Cortex of kidney (tissue), 1 donor: ENCODE measurements at places on chromosomes 6 and 20.

DNA sequence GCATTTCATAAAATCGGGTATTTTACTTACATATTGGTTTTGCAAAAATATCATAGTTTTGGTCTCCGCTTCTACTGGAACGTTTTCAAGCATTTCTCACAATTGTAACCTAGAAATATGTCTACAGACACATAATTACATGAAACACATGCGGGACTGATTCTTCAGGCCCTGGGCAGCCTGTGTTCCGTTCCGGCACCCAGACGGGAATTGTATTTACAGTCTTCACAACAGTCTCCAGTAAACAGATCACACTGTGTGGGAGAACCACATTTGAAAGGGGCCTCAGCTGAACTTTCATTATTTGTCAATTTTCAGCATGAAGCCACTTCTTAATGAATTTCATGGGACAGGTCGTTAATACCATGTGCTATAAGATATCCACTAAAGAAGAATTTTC lies 196.9 kb downstream of the DST start:
- no peak for DNase-seq

DNA sequence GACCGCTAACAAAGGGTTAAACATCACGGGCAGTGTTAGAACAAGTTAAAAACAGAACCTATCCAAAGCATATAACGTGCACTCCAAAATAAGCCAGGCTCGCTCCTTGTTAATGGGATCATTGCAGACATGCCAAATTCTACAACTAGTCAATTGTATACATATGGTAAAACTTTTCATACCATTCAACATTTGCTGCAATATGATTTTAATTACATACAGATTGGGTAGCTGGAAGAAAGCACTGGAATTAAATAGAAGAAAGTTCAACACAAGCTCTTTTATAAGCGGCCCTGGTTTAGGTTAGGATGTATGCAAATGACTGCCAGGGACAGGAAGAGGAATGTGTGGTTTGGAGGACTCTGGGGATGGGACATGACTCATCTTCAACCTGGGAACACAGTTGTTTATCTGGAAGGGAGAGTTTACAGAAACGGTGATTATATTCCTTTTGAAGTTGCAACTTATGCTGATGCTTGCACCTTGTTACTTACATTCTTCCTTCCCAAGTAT lies 62.5 kb upstream of the TIAM2 start:
- no peak for DNase-seq

DNA sequence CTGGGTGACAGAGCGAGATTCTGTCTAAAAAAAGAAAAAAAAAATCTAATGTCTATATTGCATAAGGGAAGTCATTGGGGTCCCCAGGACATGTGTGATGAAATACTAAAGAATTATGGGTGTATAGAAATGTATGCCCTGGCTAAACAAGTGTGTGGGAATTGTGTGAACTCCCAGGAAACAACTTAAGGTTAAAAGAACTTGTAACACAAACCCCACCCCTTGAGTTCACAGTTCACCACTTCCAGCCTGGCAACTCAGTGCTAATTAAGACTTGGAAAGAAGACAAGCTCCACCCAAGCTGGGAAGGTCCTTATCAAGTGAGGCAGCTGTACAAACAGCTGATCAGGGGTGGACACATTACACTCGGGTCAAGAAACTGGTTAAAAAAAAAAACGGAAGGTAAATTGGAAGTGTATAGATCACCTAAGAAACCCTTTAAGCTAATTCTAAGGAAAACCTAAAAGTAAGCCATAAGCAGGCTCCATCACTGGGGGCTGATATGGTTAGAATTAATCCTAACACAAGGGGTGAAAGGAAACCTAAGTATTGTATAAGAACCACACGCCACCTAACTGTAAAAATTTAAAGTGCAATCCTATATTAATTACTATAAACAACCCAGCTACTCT lies 25.2 kb downstream of the HLA-A start:
- DNase-seq = no peak

DNA sequence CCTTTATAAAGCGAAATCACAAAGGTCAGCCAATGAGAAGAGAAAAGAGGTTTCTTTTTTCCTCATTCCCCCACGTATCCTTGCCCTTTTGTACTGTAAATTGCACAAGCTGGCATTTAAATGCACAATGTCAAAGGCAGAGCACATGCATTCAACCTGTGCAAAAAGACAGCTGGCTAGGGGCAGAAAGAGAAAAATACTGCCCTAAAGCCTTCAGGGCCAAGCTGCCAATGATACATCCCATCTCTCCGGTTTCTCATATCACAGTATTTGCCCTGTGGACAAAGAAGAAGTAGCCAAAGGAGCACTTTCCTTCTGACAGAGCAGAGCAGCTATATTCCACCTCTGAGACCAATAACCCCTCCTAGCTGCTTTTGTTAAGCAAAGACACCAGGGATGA lies 219.2 kb downstream of the TRDN start:
- no peak for DNase-seq

- DNase-seq = no peak
These were observed 500.1 kb upstream of the JAG1 start for GRCh38 chr20:11173916-11174315.

- DNase-seq = no peak
These were observed 1.3 kb upstream of the UTRN start for GRCh38 chr6:144283646-144284477.

DNA sequence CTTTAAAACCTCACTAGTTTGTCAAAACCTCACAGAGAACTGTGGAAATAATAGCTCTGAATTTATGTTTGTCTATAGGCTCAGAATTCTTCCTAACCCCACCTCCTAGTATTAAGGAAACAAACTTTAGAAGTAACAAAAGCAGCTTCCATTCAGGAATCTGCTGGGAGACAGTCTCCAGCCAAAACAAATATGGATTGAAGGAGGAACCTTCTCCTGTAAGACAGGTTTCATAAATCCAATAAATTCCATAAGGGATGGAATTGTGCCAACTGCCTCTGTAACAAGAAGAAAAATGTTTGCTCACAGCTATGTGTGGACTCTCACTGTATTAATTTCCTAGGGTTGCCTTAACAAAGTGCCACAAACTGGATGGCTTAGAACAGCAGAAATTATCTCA lies 7.5 kb downstream of the SYCP2 start:
- no peak for DNase-seq

DNA sequence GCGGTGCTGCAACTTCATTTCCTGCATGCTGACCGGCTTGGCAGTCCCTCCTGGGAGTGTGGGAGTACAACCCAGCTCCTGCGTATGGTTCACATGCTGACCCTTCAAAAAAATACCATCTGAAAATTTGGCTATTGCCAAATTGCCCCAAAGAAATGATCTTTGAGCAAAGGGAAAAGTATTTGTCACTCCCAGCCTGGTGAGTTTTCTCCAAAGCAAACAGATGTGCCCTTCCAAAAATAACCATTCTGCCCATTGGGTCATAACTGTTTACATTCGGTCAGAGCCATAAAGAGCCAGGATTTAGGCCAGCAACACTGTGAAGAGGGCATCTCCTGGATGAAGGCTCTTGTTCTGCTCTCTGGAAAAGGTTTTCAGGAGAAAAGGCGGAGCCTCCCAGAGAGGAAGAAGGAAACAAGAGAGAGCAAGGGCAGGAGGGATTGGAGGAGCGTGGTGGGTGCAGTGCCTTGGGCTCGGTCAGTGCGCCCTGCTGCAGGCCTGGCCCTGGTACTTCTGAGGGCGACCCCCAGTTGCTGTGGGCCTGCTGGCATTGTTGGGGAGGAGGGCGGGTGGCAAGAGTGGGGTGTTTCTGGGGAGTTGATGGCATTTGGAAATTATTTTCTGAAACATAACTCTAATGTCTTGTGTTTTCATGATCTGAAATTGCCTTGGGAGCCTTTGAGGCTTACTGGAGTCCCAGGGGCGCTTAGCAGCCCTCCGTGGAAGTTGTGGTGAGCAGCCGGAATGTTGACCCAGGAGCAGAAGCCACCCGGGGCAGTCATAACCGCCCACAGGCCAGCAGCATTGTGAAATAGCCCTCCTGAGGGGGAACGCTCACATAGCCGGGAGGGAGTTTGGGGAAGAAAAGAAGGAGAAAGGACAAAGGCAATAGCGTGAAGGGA lies 248.4 kb downstream of the MYLK4 start:
- no peak for DNase-seq

- no peak for DNase-seq
These were observed 158.1 kb upstream of the ZNF217 start for GRCh38 chr20:53751620-53752318.

DNA sequence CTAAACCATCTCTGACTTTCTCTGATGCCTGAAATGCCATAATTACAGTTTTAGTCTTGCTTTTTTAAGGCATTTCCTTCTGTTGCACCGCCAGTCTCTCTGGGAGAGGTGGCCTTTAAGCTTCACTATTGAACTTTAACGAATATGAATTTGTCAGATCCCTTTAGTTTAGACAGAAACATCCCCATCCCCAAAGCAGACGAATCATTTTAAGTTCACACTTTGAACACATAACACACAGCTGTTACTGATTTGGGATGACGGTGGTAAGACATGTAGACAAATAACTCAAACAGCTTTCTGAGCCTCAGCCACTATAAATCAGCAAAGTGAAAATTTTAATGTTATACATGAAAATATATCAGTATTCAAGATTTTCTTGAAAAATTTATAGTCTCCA lies 7.2 kb upstream of the IPCEF1 start:
- DNase-seq = no peak

- DNase-seq = no peak
These were observed 101.2 kb downstream of the EPHA7 start for GRCh38 chr6:93318121-93318520.

DNA sequence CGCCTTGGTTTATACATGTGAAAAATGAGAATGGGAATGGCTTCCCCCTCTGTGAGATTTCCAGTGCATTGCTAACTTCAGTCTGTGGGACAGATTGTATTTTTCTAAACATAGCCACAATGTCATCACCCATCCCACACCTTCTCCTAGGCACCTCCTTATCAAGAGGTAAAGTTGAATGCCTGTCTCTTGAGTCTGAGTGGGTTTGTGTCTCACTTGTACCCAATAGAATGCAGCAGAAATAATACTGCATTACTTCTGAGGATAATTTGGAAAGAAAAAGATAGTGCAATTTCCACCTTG lies 27.9 kb downstream of the RIN2 start:
- DNase-seq = no peak

DNA sequence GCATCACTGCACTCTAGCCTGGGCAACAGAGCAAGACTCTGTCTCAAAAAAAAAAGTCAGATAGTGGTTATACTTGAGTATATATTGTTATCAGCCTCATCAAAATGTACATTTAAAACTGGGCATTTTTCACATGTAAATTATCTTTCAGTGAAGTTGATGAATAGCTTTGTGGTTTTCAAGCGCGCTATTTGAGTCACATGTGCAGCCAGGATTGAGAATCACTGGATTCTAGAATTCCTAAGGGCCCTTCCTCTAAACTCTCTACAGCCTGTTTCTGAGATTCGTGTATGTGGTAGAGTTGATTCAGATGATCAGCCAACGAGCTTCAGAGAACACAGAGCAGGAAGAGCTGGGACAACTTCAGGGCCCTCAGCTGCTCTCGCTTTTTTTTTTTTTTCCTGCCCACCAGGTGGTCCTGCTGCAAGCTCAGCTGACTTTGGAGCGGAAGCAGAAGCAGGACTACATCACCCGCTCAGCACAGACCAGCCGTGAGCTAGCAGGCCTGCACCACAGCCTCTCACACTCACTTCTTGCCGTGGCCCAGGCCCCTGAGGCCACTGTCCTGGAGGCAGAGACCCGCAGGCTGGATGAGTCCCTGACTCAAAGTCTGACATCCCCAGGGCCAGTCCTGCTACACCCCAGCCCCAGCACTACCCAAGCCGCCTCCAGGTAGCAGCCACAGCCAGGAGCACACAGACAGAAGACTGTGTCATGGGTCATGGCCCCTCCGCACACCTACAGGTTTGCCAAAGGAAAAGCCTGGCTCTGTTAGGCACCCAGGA lies 18.3 kb downstream of the C20orf173 start:
- no peak for DNase-seq
